ENCODE measurements at places on chromosomes 5 and 9.

GRCh38 chr5:128435861-128436260 lies 102.2 kb downstream of the FBN2 start:
- no peak for DNase-seq

- DNase-seq, result no peak
Observed at GRCh38 chr5:132090107-132090506, 16.5 kb downstream of the CSF2 start.

DNA sequence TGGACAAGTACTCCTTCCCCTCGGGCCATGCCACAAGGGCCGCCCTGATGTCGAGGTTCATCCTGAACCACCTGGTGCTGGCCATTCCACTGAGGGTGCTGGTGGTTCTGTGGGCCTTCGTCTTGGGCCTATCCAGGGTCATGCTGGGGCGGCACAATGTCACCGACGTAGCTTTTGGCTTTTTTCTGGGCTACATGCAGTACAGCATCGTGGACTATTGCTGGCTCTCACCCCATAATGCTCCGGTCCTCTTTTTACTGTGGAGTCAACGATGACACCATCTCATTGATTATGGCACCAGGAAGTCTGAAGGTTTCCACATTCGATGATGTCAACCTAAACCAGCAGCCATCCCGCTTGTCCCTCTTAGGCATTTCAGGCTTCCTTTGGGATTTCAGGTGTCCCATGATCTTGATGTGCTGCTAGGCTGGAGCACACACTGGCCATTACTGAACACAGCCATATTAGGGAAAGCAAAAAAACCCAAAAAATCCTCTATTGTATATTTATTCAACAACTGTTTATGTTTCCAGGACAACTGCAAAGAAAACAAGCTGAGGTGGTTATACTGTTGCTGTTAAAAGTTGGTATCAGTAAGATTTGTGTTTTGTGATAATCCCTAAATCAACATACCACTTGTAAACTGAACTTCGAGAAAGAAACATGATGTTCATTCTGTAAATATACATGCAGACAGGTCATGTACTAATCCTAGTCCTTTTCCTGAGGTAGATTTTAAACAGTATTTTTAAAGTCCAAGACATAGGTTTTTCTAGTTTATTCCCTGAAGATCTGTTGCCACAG lies 1.1 kb downstream of the PLPP6 start:
- DNase-seq, result no peak

DNA sequence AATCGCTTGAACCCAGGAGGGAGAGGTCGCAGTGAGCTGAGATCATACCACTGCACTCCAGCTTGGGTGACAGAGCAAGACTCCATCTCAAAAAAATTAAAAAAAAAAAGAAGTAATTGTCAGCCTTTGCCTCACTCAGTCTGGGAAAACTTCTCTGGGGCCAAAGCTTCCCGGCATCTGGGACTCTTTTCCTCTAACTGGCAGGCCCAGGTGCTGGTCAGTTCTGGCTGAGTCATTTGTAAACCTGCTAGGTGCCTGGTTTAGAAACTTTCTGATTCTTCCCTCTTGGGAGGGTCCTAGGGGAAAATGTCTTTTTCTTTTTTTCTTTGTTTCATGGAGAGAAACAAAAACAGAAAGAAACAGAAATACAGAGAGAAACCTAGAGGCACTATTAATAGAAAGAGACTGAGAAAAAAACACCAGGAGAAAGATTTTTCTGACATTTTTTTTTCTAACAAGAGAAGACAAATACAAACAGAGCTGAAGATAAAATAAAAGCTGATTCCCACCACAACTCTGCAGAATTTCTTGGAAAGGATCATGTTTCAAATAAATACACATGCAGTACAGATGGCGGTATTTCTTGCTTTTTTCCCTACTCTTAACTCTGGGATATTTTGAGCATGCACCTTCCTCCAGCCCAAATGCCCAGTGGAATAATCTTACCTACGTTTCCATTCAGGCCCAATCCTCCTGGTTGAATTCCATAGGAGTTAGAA lies 22.1 kb upstream of the UBAP2 start:
- DNase-seq, result no peak

Measured in right forelimb (tissue), 1 donor.